Activated T-cell treated with anti-CD3 and anti-CD28 coated beads, Interleukin-2, amount 50 U/mL, for 72 hours (primary cell): ENCODE measurements at places on chromosomes 11 and 22.

GRCh38 chr11:27563201-27563600 is 56.6 kb upstream of the LIN7C start:
- no peak overlapping the region for H3K4me3 ChIP-seq
- no peaks in the 10 kb centered on the region for H3K36me3 ChIP-seq

DNA sequence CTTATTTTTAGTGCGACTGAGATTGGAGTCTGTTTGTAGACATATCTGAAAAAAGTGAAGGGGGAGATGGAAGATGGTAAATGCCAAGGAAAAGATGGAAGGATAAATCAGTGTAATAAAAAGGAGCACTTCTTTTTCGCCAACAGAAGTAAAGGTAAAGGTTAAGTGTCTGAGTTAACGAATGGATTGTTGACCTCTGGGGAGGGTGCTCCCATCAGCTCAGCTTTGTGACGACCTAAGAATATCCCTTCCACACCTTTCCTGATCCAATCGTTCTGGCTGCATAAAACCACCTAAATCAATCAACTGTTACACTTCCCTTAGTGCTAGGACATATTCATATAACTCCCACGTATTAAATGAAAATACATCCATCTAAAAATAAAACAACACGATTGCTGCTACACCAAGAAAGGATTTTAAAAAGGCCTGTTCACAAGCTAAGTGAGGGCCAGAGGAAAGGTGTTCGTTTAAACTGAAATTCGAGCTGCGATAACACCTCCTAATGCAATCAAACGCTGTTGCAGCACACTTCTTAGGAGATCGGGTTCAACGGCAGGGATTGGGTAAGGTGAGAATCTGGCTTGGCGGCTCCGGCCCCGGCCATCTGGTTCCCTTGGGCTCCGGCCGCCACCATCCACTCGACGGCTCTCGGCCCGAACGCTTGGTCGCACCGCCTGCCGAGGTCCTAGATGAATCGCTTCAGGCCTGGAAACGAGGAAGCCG is 658 bp downstream of the C11orf71 start:
- H3K27ac ChIP-seq, result peak overlapping the region; percentile 99
- DNase-seq, result no peak
- no peaks in the 10 kb centered on the region for H3K27me3 ChIP-seq
- H3K4me3 ChIP-seq, result peak overlapping the region; percentile 99

- no peak for DNase-seq
- peaks cover 4% of the 10 kb centered on the region for H3K4me1 ChIP-seq
- H3K27ac ChIP-seq, result no peak overlapping the region
- H3K4me3 ChIP-seq, result no peak overlapping the region
- H3K27me3 ChIP-seq, result no peaks in the 10 kb centered on the region
Measured at GRCh38 chr22:22556578-22556977, 2.5 kb downstream of the PRAME start.

GRCh38 chr11:532986-533585 is 2.3 kb downstream of the HRAS start:
- no peak for DNase-seq
- H3K27me3 ChIP-seq, result no peaks in the 10 kb centered on the region
- H3K4me1 ChIP-seq, result peaks cover 6% of the 10 kb centered on the region
- no peak overlapping the region for H3K27ac ChIP-seq
- H3K4me3 ChIP-seq, result no peak overlapping the region

- H3K36me3 ChIP-seq, result no peaks in the 10 kb centered on the region
- DNase-seq, result no peak
- H3K27ac ChIP-seq, result no peak overlapping the region
Measured at GRCh38 chr11:92455210-92455790, 230.7 kb downstream of the FAT3 start.

- H3K4me1 ChIP-seq, result no peaks in the 10 kb centered on the region
- H3K36me3 ChIP-seq, result no peaks in the 10 kb centered on the region
- no peak overlapping the region for H3K27ac ChIP-seq
- H3K27me3 ChIP-seq, result no peaks in the 10 kb centered on the region
Measured at GRCh38 chr11:89498845-89499448, 7.8 kb upstream of the NOX4 start.

DNA sequence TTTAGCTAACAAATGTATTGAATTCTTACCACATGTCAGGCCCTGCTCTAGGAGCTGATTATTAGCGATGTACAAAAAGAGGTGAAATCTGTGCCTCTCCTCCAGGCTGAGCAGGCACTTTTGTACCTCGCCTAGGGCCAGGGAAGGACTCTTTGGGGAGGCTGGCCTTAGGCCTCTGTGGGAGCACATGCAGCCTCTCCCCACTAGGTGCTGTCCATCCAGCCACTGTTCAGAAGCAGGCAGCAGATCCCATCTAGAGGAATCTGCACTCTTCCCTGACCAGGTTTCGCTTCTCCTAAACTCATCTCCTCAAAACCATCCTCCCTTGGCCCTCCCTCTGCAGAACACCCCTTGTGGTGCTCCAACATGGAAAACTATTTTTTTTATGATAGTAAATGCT is 51.9 kb upstream of the WT1 start:
- H3K36me3 ChIP-seq, result no peaks in the 10 kb centered on the region
- H3K27me3 ChIP-seq, result no peaks in the 10 kb centered on the region
- no peaks in the 10 kb centered on the region for H3K4me1 ChIP-seq
- H3K27ac ChIP-seq, result no peak overlapping the region
- no peak overlapping the region for H3K4me3 ChIP-seq

DNA sequence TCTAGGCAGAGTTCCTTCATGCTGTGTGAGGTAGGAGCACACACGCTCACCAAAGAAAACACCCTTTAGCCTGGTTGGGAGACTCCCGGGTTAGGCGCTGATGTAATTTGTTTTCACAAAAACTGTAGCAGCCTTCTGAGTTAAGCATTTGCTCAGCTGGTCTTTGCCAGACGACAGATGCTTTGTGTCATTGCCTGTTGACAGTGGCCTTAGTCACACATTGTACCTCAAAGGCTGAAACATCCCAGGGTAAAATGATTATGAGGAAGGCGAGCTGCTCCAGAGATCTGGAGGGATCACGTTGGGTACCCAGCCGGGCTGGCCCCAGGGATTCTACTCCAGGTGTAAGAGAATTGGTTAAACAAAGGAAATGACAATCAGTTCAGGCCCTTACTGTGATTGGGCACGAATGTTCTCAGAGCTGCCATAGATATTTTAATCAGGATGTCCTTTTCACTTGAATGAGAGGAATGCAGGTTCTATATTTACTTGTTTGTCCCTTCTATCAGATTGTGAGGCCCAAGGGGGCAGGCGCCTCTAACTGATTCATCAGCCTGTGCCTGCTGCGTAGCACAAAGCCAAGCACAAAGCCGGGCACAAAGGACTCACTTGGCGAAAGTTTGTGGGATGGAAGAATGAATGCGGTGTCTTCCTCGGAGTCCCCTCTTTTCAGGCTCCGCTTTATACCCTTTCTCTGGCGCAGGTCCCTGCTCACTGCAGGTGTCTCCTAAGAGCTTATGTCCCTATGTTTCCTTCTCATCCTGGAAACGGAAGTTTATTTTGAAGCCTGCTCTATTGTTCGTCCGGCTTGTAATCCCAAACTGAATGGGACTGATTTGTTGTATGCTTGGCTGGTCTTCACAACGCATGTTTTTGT is 47.1 kb downstream of the ADM start:
- DNase-seq, result no peak
- no peak overlapping the region for H3K4me3 ChIP-seq
- H3K36me3 ChIP-seq, result no peaks in the 10 kb centered on the region
- no peaks in the 10 kb centered on the region for H3K4me1 ChIP-seq
- H3K27me3 ChIP-seq, result peaks cover 6% of the 10 kb centered on the region
- H3K27ac ChIP-seq, result no peak overlapping the region

- DNase-seq, result no peak
- H3K4me3 ChIP-seq, result no peak overlapping the region
- no peak overlapping the region for H3K27ac ChIP-seq
- H3K27me3 ChIP-seq, result peaks cover 54% of the 10 kb centered on the region
- no peaks in the 10 kb centered on the region for H3K36me3 ChIP-seq
Measured at GRCh38 chr22:44585559-44586350, 87.7 kb upstream of the RTL6 start.

GRCh38 chr11:128776069-128776423 is 82.2 kb downstream of the FLI1 start:
- no peaks in the 10 kb centered on the region for H3K27me3 ChIP-seq
- peak overlapping the region; percentile 31 for H3K27ac ChIP-seq
- peaks cover 12% of the 10 kb centered on the region for H3K36me3 ChIP-seq

DNA sequence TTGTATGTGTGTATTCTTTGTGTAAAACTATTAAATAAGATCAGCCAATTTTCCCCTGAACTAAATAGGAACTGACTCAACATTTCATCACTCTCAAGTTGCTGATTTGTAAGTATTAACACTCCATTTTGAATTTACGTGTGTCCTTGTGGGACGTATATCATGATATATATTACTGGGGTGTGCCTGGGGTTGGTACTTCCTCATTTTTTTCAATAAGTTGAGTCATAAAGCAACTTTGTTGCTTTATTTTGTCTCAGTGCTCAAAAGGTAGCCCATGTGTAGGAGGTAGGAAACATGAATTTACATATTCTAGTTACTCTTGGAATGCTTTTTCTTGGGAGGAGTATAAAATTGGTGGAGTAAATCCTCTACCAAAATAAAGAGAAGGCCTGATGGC is 193.9 kb upstream of the RAG2 start:
- peaks cover 9% of the 10 kb centered on the region for H3K27me3 ChIP-seq
- no peaks in the 10 kb centered on the region for H3K36me3 ChIP-seq
- H3K4me3 ChIP-seq, result no peak overlapping the region
- no peak overlapping the region for H3K27ac ChIP-seq
- no peaks in the 10 kb centered on the region for H3K4me1 ChIP-seq

DNA sequence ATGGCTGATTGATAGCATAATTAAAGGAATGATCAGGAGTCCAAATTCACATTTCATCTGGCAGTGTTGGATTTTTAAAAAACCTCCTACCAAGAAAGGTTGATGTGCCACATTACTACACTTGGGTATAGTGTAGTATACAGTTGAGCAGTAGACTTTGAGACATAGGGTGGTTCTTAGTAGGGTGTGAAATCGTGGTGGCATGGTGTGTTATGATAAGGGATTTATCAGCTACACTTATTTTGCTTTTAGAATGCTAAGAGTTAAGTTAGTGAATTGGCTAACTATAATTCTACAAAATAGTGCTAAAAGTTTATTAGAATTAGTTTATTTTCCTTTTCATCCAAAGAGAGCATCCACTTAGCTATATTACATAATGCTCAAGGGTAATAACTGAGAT is 13.1 kb downstream of the TBCEL start:
- H3K36me3 ChIP-seq, result no peaks in the 10 kb centered on the region
- peaks cover 20% of the 10 kb centered on the region for H3K4me1 ChIP-seq

DNA sequence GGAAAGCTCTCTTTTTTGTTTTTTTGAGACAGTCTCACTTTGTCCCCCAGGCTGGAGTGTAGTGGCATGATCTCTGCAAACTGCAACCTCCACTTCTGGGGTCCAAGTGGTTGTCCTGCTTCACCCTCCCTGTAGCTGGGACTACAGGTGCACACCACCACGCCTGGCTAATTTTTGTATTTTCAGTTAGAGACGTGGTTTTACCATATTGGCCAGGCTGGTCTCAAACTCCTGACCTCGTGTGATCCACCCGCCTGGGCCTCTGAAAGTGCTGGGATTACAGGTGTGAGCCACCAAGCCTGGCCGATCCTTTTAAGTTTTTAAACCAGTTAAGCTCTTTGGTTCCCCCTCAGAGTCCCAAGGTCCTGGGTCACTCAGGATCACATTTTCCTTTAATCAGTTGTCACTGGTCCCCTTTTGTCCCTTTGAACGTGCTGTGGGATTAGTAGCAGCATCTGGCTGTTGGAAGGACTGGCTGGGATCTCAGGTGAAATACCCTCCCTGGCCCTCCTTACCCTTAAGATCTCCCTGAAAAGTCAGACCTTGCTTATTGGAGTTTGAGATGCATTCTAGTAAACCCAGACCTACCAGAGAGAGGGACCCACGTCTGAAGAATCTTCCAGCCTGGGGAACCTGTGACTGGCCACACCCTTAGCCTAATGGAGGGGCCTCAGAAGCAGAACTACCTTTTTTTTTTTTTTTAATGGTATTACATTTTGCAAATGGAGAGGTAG is 8.1 kb downstream of the MALAT1 start:
- peak; percentile 72 for DNase-seq
- peaks cover 31% of the 10 kb centered on the region for H3K36me3 ChIP-seq
- H3K27me3 ChIP-seq, result no peaks in the 10 kb centered on the region
- H3K4me1 ChIP-seq, result peaks cover 60% of the 10 kb centered on the region

- peak; percentile 39 for DNase-seq
- H3K36me3 ChIP-seq, result no peaks in the 10 kb centered on the region
- H3K4me1 ChIP-seq, result peaks cover 57% of the 10 kb centered on the region
- peak overlapping the region; percentile 96 for H3K27ac ChIP-seq
Measured at GRCh38 chr22:31344578-31345330, 1.4 kb downstream of the PATZ1 start.

- no peaks in the 10 kb centered on the region for H3K36me3 ChIP-seq
- H3K4me3 ChIP-seq, result no peak overlapping the region
- no peak overlapping the region for H3K27ac ChIP-seq
- H3K4me1 ChIP-seq, result no peaks in the 10 kb centered on the region
- DNase-seq, result no peak
- no peaks in the 10 kb centered on the region for H3K27me3 ChIP-seq
Measured at GRCh38 chr11:99565333-99565732, 544.6 kb downstream of the CNTN5 start.

DNA sequence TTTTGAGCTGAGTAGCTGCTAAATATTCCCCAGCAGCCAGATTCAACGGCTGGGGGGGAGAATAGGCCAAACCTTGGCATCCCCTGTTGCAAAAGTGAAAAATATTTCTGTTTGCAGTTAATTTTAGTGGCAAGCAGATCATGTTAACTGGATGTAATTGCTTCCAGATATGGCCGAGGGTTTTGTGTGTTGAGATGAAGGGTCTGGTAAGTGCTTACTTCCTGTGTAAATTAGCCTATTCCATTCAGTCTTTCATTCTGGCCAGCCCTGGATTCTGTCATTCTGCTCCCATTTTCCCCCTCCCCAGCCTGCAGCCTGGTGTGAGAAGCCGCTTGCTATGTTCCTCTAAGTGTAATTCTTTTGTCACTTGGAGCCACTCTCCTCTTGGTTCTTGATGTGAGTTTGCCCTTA is 17.4 kb downstream of the ZBTB16 start:
- no peak for DNase-seq
- H3K4me3 ChIP-seq, result peak overlapping the region; percentile 52
- H3K4me1 ChIP-seq, result peaks cover 73% of the 10 kb centered on the region
- peak overlapping the region; percentile 4 for H3K27ac ChIP-seq
- H3K27me3 ChIP-seq, result peaks cover 9% of the 10 kb centered on the region

DNA sequence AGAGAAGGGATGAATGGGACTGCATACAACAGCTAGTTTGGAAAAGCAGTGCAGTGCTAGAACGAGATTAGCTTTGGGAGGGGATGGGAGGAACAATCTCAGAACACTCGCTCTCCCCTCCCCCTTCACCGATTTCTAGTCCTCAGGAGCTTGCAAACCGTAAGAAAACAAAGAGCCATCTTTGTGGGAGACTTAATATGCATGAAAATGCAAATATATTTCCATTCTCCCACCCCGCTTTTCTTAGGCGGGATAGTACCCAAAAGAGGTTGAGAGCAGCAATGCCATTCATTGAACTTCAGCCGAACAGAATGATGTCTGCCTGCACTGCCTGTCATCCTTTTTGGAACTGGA is 1.1 kb downstream of the SPINDOC start:
- H3K4me3 ChIP-seq, result peak overlapping the region; percentile 83
- peaks cover 11% of the 10 kb centered on the region for H3K36me3 ChIP-seq
- peaks cover 36% of the 10 kb centered on the region for H3K4me1 ChIP-seq
- H3K27ac ChIP-seq, result no peak overlapping the region
- no peak for DNase-seq

GRCh38 chr22:23784215-23784732 is 2.5 kb upstream of the SMARCB1 start:
- H3K27ac ChIP-seq, result no peak overlapping the region
- no peaks in the 10 kb centered on the region for H3K27me3 ChIP-seq
- no peak for DNase-seq
- H3K4me3 ChIP-seq, result no peak overlapping the region

GRCh38 chr11:64126796-64127195 is 39.1 kb downstream of the MACROD1 start:
- H3K4me3 ChIP-seq, result no peak overlapping the region
- peaks cover 3% of the 10 kb centered on the region for H3K4me1 ChIP-seq
- H3K36me3 ChIP-seq, result no peaks in the 10 kb centered on the region
- no peak overlapping the region for H3K27ac ChIP-seq
- no peak for DNase-seq
- no peaks in the 10 kb centered on the region for H3K27me3 ChIP-seq
